ENCODE measurements at places on chromosomes 5 and 9. TPM values are rescaled to one million over a fixed set of nuclear protein-coding genes. Genes with fewer than 3 reads are reported as not detected.

Gene PCDHB7
- total RNA-seq = not detected

- no peak for DNase-seq
- no peak overlapping the region for H3K4me3 ChIP-seq
- H3K27ac ChIP-seq = no peak overlapping the region
- peaks cover 16% of the 10 kb centered on the region for H3K36me3 ChIP-seq
These were observed 113.7 kb upstream of the OTULINL start for GRCh38 chr5:14467886-14468285.

DNA sequence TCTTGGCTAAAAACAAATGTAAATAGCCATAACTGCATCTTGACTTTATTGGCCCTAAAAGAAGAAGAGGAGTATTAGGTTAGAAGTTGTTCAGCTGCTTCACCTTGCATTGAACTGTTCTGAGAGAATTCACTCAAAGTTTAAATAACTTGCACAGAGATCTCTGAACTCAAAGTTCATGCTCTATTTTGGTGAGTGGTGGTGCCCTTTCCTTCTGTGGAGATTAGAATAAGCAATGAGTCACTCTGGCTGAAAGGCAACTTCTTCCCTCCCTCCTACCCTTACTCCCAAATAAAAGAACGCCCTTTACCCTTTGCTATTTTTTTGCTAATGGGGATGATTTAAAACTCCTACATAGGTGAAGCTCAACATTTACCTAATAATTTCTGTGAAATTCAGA, 48.9 kb downstream of the ERMP1 start:
- H3K4me1 ChIP-seq = no peaks in the 10 kb centered on the region
- no peaks in the 10 kb centered on the region for H3K27me3 ChIP-seq
- no peak overlapping the region for H3K4me3 ChIP-seq
- no peak for DNase-seq
- no peak overlapping the region for H3K27ac ChIP-seq

- no peaks in the 10 kb centered on the region for H3K27me3 ChIP-seq
- H3K4me1 ChIP-seq = no peaks in the 10 kb centered on the region
- no peak overlapping the region for H3K4me3 ChIP-seq
- no peak for DNase-seq
- H3K36me3 ChIP-seq = no peaks in the 10 kb centered on the region
These were observed 11.1 kb downstream of the TRIM14 start for GRCh38 chr9:98107926-98108325.
